ENCODE measurements at places on chromosomes 16 and 17.

GRCh38 chr17:71496552-71496951, 624.3 kb upstream of the SOX9 start:
- no peak for DNase-seq

GRCh38 chr17:82006468-82007227, 16.0 kb downstream of the CENPX start:
- DNase-seq, result no peak

DNA sequence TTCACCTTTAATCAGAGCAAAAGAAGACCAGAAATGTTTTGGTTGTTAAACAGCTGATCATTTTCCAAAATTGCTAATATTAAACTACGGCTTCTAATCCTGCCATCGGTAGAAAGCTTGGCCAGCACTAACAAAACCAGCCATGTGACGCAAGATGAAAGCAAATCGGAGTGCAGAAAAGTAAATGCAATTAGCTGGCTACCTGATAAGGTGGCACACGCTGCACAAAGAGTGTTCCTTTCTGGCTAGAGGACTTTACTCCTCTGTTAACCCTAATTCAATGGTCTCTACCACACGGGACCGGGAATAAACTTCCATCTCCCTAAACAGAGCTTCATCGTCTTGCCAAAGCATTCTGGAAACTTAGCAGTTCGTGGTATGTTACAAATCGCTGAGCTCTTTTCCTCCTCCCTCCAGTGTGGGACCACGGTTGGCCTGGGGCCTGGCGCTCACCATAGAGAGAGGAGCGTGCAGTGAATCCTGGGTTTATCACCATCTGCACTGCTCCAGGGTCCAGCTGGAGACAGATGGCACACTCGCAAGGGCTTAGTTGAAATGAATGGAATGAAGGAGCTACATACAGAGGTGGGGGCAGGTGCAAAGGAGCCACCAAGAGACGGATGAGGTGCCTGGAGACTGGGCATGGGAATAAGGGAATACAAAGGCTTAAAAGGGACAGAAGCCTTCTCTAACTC, 10.1 kb upstream of the COG1 start:
- DNase-seq, result no peak

DNA sequence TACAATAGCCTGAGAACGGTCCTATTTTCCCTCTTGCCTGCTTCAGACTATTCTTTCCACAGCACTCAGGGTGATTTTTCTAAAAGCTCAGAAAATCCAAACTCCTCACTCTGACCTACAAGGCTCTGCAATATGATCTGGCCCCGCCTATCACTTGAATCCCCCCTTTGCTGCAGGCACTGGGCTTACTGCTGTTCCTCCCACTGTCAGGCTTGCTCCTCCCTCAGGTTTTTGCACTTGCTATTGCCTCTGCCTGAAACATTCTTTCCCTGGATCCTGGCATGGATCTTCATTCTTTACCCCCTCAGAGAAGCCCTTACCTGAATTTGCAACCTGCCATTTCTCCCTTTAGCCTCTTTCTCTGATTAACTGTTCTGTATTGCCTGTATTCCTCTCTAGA, 52.3 kb downstream of the RPGRIP1L start:
- no peak for DNase-seq

DNA sequence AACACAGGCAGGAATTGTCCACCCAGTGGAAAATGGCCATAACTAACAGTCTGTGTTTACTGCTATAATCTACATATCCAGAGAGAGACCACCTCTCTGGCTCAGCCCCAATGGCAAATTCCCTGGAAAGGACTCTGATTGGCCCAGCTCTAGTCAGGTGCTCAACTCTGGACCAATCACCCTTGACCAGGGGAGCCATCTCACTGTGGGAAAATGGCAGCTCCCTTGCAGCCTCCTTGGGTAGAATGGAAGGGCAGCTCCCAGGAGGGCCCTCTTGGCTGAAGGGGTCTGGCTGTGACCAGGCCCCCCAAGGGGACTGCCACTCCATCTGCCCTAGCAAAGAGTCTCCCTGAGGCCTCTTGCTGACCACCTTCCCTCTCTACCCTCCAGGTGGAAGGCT, 3.1 kb downstream of the ALOX15B start:
- DNase-seq, result no peak

DNA sequence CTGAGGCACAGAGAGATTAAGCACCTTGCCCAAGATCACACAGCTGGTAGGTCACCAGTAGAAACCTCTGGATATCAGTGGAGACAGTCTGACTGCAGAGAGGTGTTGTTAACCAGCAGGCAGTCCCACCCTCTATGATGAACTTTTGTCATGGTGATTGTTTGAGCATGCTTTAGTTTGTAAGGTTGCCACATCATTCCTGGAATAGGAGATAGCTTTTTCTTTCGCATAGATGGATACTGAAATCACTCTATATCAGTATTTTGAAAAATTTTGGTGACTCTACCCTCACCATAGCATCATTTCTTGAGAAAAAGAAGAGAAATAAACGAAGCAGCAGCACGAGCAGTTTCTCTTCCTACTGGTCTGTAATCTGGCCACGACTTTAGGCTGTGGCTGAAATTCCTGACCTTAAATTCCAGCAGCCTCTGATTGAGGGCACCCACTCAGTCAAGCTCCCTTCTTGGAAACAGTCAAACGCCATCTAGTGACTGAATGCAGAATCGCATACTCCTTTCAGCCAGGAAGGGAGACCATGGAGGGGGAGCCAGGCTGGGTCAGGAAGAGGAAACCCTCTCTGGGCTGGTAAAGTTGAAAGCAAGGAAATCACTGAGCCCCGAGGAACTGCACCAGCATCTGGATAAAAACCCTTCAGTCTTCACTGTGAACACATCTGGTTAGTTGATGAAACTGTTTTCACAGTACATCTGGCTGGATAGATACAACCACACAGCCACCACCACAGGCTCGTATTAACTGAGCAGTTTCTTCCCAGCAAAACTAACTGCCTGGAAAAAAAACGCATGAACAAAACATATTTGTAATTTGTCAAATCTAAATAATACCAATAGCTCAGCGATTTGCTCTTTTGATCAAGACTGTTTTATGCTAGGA, 108.5 kb upstream of the XYLT1 start:
- peak; percentile 52 for DNase-seq

DNA sequence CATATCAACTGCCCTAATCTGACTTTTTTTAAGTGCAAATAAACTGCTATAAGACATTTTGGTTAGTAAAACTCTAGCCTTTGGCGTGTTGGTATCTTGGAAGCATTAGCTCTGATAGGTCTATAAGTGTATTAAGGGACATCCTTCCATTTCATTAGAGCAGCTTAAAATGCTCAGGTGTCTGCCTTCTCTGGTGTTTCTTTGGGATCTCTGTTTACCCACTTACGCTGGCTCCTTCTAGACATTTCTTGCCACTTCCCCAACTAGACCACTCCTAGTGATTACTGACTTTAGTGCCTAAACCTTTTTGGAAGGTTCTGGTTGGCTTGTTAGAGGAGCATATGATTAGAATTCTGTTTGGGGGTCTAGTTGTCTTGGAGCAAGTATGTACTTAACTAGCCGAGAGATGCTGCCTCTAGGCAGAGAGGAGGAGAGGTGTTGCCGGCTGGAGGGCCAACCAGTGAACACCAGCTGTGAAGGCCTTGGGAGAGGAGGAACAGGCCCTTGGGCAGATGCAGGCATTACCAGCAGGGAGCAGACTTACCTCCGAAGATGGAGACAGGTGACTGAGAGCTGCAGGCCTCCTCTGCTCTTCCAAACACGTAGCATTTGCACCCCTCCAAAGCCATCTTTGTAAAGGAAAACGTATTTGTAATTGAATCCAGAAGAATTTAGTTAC, 15.2 kb upstream of the CLEC18C start:
- DNase-seq, result no peak

- DNase-seq, result no peak
Observed at GRCh38 chr17:17385491-17385890, 82.3 kb downstream of the NT5M start.

GRCh38 chr16:3474136-3474779, 21.0 kb downstream of the C16orf90 start:
- no peak for DNase-seq

- DNase-seq, result peak; percentile 44
Observed at GRCh38 chr17:21511363-21512195, 135.4 kb downstream of the KCNJ12 start.

- no peak for DNase-seq
Observed at GRCh38 chr16:26015776-26016175, 324.0 kb downstream of the HS3ST4 start.

DNA sequence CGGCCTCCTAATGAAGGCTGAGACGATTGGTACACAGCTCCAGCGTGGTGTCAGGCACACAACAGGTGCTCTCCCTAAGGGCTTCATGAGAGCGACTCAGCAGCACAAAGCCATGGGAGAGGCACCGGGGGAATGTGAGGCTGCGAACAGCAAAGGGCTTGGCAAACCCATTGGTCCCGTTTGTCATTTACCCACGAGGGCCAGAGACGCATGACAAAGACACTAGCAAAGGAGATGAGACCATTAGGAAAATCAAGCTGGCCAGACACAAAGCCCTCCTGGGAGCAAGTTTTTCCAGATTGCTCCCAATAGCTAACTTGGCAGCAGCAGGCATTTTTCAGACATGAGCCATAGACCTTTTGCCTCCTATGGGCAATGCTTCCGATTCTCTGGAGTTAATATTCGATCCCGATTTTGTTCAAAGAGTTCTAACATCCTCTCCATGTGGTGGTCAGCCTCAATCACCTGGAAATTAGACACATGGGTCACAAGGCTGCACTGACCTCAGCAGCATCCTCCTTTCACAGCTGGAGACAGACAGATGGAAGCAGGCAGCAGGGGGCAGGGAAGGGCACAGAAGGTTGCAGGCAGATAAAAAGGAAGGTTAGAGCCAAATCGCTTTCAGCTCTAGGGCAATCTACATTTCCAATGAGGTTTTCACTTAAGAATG, 38.2 kb downstream of the TK2 start:
- no peak for DNase-seq
